Astrocyte of the cerebellum (primary cell): ENCODE measurements at places on chromosomes 5 and 9.

DNA sequence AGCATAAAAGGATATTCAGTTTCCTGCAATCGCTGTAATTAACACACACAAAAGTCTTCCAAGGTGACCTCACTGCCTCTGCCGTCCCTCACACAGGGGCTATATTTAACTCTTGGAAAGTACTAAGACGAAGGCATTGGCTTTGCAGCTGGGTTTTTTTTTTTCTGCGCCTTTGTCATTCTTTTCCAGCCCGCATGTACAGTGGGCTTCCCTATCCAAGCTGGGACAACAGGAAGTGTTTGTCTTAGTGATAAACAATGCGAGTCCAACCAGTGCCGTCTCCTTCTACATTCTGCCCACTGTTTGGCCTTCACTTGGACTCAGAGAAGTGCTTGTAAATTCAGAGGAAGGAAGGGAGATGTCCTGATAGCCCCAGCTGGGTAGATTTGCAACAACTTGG, 17.6 kb downstream of the AFAP1L1 start:
- DNase-seq = no peak

GRCh38 chr5:68746643-68747420, 347.0 kb upstream of the SLC30A5 start:
- no peak for DNase-seq

GRCh38 chr9:112554516-112554915, 67.9 kb downstream of the KIAA1958 start:
- DNase-seq = peak; percentile 54

- DNase-seq = peak; percentile 32
Measured at GRCh38 chr5:59039296-59040023, 456.6 kb downstream of the RAB3C start.

DNA sequence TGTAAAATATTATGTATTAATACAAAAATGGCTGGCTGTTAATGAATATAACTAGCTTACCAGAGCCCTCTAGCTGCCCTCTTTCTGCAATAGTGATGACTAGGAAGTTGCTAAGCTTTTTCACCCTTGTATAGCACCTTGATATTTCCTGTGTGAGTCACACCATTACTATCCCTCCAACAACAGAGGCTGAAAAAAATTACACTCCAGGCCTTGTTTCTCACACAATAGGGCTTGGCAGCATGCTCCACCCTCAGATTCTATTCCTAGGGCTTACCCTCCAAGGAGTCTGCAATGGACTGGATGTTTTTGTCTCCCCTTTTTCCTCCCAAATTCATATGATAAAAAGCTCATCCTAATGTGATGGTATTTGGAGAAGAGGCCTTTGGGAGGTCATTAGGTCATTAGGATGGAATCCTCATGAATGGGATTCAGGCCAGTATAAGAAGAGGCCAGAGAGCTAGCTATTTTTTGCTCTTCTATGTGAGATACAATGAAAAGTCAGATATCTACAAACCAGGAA, 184.6 kb upstream of the MAP1B start:
- DNase-seq = peak; percentile 80

- DNase-seq = no peak
Measured at GRCh38 chr5:89230178-89230577, 347.2 kb upstream of the MEF2C start.
